Amniotic epithelial cell (primary cell): ENCODE measurements at places on chromosomes 2 and 18.
A peak's percentile ranks its signal among the peaks of the same experiment; 100 is the strongest.

DNA sequence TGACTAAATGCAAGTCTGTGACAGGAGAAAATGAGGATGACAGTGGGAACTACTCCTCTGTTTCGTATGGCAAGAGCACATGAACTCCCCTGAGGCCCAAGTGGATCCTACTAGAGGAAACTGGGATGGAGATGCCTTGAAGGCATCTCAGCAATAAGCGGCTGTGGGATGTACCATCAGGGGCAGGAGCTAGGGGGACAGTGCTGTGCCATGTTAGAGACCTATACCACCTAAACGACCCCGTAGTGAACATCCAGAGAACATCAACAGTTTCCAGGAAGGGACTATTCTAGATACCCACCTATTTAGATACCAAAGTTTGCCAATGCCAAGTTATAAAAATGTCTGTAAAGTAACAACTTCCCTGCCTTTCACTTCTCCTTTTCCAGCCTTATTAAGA is 860.8 kb upstream of the ACVR2A start:
- DNase-seq: no peak

DNA sequence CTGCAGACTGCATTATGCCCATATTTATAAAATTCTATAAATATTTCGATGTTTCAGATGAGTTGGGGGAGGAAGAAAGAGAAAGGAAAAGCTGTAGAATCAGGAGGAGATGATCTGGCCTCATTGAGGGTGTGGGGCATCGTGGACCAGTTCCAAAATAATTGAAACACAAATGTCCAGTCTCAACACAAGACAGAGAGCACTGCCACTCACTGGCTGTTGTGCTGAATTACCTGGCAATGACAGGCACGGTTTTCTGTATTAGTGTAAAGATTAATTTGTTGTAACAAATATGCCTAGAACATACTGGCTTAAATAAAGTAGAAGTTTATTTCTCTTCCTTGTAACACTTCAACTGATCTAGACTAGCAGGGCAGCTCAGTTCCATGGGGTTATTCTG is 24.1 kb downstream of the POLE4 start:
- no peak for DNase-seq

DNA sequence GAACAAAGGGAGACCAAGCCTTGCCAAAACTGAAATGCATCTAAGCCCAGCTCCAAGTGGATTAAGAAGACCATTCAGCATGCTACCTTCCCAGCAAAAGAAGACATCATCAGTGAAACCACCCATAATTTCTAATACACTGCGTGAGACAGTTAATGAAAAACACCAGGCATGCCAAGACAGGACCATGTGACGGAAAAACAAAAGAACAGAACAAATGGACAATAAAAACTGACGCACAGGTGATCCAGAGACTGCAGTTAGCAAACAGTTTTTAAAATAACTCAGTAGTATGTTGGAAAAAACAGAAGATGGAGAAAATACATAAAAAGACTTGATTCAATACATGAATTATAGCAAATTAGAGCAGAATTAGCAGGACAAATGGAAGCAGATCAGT is 15.3 kb downstream of the FAM168B start:
- DNase-seq: no peak

DNA sequence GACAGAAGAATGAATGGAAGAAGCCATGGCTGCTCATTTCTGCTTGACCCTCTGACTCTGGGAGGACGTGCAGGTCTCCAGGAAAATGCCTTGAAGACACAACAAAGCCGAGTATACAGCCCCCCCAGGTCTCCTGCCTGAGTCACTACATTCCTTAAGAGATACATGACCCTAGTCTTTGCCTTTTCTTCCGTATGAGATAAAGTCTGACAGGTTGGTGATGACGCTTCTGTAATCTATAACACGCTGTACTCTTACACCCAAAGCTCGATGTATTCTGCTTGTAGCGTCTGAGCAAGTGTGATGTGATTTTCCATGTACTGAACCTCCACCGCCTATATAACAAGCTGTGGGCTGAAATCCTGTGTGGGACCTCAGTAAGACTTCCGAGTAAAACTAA is 77.3 kb downstream of the KCTD1 start:
- peak; percentile 87 for DNase-seq

GRCh38 chr2:210456571-210456970 is 20.0 kb downstream of the LANCL1 start:
- DNase-seq: no peak

GRCh38 chr18:14189858-14190257 is 57.6 kb upstream of the ZNF519 start:
- peak; percentile 0 for DNase-seq

DNA sequence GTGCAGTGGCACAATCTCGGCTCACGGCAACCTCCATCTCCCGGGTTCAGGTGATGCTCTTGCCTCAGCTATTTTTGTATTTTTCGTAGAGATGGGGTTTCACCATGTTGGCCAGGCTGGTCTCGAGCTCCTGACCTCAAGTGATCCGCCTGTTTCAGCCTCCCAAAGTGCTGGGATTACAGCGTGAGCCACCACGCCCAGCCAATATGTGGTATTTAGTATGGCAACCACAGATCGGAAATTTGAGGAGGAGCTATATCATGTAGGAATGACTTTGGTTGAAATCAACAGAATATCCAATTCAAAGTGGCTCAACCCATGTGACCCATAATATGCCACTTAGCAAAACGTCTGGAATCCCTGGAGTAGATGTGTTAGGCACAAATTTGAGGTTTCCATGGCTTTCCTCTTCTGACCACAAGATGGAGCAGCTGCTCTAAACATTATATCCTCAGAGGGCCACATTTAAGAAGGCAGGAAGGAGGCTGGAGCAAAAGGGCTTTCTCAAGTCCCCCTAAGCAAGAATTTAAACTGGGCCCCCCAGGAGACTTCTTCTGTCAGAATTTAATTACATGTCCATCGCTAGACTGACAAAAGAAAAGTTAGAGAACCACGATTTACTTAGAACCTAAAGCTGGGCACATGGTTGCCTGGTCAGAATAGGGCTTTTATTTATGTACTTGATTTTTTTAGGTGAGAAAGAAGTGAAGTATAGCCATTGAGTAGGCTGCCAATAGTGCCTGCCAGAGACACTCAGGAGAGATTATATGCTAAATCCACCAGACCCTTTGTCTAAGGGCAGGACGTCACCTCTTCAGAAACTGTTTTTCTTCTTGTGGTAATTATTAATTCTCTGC is 49.6 kb upstream of the ITSN2 start:
- peak; percentile 59 for DNase-seq

GRCh38 chr18:9057646-9058045 is 44.9 kb upstream of the NDUFV2 start:
- no peak for DNase-seq

- peak; percentile 80 for DNase-seq
Measured at GRCh38 chr18:55236150-55236931, 277.1 kb upstream of the CCDC68 start.

DNA sequence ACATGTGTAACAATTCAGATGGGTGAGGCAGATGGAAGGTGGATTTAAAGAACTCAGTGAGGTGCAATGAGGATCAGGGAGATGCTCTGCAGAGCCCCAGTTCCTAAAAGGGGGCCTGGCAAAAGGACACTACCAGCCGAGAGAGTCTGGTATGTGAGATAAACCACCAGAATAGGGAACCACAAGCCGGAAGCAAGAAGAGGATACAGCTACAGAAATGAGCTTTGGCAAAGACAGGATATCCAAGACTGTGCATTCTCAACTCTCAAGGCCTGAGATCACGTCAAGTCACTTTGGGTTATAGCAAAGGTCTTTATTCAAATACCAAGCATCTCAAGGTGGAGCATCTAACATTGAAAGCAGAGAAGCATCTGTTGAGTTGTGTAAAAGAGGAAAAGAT is 293.5 kb downstream of the ARHGAP15 start:
- DNase-seq: no peak

- DNase-seq: no peak
Measured at GRCh38 chr2:10489842-10490555, 41.9 kb upstream of the ODC1 start.

DNA sequence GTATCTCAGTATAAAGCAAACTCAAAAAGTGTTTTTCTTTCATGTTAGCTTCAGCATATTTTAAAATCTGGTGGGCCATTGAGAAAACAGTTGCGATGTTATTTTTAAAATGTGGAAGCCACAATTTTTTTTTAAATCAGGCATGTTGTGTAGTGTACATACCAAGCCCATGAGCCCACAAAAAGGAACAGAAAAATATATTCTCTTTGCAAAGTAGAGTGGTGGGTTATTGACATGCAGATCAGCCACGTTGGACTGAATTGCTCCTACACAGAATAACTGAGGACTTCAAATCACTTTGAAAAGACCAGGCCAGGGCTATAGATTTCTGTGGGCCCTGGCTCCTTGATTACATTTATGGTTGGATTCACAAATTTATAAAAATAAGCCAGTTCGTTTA is 774.4 kb downstream of the DCC start:
- DNase-seq: no peak

DNA sequence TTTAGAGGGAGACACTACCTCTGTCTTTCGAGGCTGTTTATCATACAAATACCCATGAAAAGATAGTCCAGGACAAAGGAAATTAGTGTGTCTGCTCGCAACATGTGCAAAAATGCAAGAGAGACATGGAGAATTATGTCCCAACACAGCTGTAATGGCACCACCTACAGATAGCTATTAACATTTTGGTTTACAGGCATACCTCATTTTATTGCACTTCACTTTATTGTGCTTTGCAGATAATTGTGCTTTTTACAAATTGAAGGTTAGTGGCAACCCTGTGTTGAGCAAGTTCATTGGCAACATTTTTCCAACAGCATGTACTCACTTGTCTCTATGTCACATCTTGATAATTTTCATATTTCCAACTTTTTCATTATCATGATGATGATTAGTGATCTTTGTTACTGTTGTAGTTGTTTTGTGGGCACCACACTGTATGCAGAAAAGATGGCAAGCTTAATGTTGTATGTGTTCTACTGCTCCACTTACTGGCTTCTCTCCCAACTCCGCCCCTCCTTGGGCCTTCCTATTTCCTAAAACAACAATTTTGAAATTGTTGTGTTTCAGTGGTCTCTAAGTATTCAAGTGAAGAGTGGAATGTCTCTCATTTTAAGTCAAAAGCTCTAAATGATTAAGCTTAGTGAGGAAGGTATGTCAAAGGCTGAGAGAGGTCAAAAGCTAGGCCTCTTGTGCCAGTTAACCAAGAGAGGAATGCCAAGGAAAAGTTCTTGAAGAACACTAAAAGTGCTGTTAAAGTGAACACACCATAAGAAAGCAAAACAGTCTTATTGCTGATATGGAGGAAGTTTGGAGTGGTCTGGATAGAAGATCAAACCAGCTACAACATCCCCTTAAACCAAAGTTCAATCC is 52.0 kb downstream of the ANKRD12 start:
- no peak for DNase-seq

GRCh38 chr18:59820663-59821062 is 79.1 kb upstream of the PMAIP1 start:
- DNase-seq: no peak

- peak; percentile 8 for DNase-seq
Measured at GRCh38 chr2:71419145-71419544, 34.2 kb upstream of the DYSF start.

- no peak for DNase-seq
Measured at GRCh38 chr2:51990684-51991083, 958.8 kb upstream of the NRXN1 start.

GRCh38 chr2:20488201-20488641 is 41.3 kb downstream of the RHOB start:
- DNase-seq: no peak

DNA sequence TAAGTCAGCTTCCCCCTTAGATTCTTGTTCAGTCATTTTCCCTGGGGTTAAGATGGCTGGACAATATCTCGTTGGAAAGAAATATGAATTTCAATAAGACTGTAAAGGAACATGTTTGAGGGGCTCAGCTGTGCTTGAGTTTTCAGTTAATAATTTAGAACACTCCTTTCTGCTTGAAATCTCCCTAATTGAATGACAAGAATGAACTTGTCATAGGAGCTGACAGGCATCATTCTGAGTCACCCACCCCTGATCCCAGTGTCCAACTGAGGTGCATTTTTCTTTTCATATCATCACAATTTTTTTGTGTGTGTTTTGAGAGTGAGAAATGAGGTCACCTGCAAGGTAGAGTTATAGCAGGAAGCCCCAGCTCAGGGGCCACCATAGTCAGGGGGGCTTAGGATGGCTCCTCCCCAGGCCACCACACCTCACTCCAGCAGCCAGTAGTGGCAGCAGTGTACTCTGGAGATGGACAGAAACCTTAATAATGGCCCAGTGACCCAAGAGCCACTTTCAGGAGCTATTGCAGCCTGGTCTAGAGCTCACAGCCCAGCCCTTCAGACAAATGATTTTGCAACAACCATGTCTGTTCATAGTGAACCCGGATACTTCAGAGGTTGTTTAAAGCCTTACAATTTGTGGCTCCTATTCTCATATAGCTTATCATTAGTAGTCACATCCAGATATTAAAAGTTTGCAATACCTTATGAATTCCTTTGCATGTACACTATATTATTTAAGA is 174.5 kb downstream of the MAIP1 start:
- DNase-seq: no peak

DNA sequence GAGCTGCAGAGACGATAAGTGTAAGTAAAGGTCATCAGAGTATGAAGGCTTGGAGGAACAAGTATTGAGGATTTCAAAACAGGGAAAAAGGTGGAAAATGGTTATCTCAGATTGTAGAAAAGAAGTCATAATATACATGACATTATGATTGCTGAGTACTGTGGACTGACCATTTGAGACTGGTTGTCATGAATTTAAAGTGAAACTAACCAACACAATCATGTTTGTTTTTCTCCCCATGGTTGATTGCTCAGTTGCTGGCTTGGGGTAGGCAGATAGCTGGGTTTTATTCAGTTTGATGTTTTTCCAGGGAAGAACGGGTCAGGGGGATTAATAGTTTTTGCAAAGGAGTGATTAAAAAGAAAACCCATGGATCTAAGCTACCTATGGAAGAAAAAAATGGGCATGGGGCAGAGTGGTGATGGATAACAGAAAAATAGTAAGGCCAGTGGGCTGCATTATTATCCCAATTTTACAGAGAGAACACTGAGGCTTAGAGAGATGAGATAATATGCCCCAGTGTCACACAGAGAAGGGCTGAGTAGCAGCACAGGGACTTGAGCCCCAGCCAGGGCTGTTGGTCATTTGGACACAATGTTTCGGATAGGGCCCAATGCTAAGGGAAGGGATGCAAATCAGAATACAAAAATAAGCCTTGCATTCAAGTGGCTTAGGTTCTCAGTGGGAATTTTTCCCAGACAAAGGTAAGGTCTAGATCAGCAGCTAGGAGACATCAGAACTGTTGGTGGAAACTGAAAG is 885.7 kb downstream of the DCC start:
- no peak for DNase-seq

DNA sequence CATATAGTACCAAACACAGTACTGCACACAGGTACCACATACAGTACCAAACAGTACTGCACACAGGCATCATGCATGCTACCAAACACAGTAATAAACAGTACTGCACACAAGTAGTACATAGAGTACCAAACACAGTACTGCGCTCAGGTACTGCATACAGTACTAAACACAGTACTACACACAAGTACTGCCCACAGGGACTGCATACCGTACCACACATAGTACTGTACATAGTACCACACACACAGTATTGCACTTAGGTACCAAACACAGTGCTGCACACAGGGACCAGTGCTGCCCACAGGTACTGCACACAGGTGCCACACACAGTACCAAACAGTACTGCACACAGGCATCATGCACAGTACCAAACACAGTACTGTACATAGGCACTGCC is 74.9 kb downstream of the ZNF236 start:
- DNase-seq: no peak

GRCh38 chr2:167293943-167294775 is 405.9 kb downstream of the XIRP2 start:
- DNase-seq: peak; percentile 27
